Karpas-422 (cell line): ENCODE measurements at places on chromosomes 16 and 17.

- H3K36me3 ChIP-seq = no peaks in the 10 kb centered on the region
- no peak overlapping the region for H3K27ac ChIP-seq
- no peaks in the 10 kb centered on the region for H3K27me3 ChIP-seq
- DNase-seq = no peak
- H3K4me1 ChIP-seq = peaks cover 4% of the 10 kb centered on the region; the same call in 1 of the 2 replicates
These were observed 33.8 kb downstream of the EPN2 start for GRCh38 chr17:19270704-19271611.

DNA sequence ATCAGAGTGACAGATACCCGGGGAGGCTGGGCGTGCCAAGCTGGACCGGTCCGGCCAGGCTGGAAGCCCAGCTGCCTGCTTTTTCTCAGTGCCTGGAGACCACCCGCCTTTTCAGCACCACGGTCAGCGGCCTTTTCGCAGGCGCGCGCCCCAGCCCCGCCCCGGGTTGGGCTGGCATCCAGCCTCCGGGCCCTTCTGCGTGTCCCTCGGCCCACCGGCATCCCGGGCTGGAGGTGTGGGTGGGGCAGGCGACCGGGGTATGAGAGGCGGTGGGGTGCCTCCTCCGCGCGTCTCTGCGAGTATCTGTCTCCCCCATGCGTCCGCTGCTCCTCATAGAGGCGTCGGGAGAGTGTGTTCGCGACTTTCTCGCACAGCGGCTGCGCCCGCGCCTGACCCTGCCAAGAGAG, 102.5 kb downstream of the MRM1 start:
- DNase-seq = peak; percentile 60
- no peak overlapping the region for H3K4me3 ChIP-seq
- no peaks in the 10 kb centered on the region for H3K4me1 ChIP-seq
- no peaks in the 10 kb centered on the region for H3K36me3 ChIP-seq
- no peak overlapping the region for H3K27ac ChIP-seq

DNA sequence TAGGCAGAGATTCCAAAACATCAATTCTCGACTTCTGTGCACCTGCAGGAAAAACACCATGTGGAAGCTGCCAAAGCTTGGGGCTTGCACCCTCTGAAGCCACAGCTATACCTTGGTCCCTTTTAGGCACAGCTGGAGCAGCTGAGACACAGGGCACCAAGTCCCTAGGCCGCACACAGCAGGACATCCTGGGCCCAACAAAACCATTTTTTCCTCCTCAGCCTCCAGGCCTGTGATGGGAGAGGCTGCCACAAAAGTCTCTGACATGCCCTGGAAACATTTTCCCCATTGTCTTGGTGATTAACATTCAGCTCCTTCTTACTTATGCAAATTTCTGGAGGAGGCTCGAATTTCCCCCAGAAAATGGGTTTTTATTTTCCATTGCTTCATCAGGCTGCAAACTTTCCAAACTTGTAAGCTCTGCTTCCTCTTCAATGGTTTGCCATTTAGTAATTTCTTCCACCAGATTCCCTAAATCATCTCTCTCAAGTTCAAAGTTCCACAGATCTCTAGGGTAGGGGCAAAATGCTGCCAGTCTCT, 24.3 kb upstream of the COL1A1 start:
- H3K4me1 ChIP-seq = no peaks in the 10 kb centered on the region
- H3K4me3 ChIP-seq = no peak overlapping the region
- no peak for DNase-seq
- H3K27ac ChIP-seq = no peak overlapping the region
- no peaks in the 10 kb centered on the region for H3K36me3 ChIP-seq

DNA sequence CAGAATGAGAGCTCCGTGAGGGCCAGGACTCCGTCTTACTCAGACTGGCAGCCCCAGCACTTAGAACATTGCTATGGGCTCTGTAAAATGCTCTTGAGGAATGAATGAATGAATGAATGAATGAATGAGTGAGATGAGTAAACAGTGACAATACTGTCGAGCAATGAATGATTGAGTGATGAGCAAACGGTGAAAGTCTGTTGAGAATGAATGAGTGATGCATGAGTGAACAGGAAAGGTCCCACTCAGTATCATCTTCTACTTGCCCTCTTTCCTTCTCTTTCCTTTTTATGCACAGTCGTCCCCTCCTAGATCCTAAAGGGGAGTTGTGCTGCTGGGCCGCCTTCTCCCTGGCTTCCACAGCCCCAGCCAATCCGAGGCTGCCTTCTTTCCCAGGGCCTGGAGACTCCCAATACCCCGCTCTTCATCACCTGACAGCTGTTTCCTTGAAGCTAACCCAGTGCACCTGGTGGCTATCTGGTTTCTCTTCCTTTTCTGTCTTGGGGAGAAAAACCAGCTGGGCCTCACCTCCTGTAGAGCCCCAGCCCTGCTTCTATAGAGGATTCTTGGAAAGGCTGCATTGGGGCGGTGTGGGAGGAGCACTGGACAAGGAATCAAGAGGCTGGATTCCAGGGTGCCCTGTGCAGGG, 32.7 kb upstream of the CACNG1 start:
- H3K4me1 ChIP-seq = no peaks in the 10 kb centered on the region
- no peak overlapping the region for H3K4me3 ChIP-seq
- peak; percentile 43 for DNase-seq
- no peaks in the 10 kb centered on the region for H3K36me3 ChIP-seq
- 0 out of 2 replicates have a peak, but pooled peaks cover 3% of the 10 kb centered on the region for H3K27me3 ChIP-seq

GRCh38 chr17:29458066-29458465, 67.9 kb downstream of the TAOK1 start:
- H3K27me3 ChIP-seq = no peaks in the 10 kb centered on the region
- H3K27ac ChIP-seq = no peak overlapping the region
- peaks cover 20% of the 10 kb centered on the region for H3K4me1 ChIP-seq
- no peak overlapping the region for H3K4me3 ChIP-seq

GRCh38 chr17:29524692-29525091, 42.1 kb downstream of the ABHD15 start:
- H3K27ac ChIP-seq = no peak overlapping the region
- no peak overlapping the region for H3K4me3 ChIP-seq
- no peaks in the 10 kb centered on the region for H3K27me3 ChIP-seq
- peaks cover 17% of the 10 kb centered on the region; the same call in 1 of the 2 replicates for H3K36me3 ChIP-seq

DNA sequence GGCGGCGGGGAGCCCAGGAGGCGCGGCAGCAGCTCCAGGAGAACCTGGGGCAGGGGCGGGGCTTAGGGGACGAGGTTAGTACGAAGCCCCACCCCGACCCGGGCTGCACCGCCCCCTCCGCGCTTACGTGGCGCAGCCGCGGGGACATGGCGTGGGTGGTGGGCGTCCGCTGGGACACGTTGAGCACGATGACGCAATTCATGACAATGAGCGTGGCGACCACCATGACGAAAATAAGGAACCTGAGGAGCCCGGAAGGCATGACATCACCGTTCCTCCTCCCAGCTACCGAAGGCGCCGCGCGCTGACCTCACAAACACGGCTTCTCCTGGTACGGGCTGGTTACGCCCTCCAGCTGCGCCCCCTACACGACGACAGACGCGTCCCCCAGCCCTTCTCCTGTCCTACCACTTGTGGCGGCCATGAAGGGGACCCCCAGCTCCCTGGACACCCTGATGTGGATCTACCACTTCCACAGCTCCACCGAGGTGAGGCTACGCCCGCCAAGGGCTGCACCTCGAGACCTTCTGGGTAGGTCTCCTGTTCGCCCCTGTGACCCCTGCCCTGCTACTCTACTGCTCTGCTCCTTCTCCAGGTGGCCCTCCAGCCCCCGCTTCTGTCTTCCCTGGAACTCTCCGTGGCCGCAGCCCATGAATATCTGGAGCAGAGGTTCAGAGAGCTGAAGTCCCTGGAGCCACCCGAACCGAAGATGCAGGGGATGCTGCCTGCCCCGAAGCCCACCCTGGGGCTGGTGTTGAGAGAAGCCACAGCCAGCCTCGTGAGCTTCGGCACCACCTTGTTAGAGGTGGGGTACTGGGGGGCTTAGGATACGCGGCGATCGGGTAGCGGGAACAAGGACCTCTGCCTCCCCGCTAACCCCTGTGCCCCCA, at the start of gene C17orf107:
C17orf107 (plus strand) TSS at position 196 of the 890 bp plus-strand sequence; CDS start at position 423, 227 bp downstream.
- peaks cover 8% of the 10 kb centered on the region for H3K4me1 ChIP-seq
- no peaks in the 10 kb centered on the region for H3K27me3 ChIP-seq
- H3K27ac ChIP-seq = no peak within 1 kb of the TSS
- H3K4me3 ChIP-seq = no peak within 1 kb of the TSS
- no peak for DNase-seq
- H3K36me3 ChIP-seq = no peaks in the 10 kb centered on the region; the same call in 1 of the 2 replicates

GRCh38 chr16:25546791-25547190, 145.0 kb upstream of the HS3ST4 start:
- H3K27ac ChIP-seq = no peak overlapping the region
- no peaks in the 10 kb centered on the region for H3K27me3 ChIP-seq
- no peaks in the 10 kb centered on the region for H3K36me3 ChIP-seq

DNA sequence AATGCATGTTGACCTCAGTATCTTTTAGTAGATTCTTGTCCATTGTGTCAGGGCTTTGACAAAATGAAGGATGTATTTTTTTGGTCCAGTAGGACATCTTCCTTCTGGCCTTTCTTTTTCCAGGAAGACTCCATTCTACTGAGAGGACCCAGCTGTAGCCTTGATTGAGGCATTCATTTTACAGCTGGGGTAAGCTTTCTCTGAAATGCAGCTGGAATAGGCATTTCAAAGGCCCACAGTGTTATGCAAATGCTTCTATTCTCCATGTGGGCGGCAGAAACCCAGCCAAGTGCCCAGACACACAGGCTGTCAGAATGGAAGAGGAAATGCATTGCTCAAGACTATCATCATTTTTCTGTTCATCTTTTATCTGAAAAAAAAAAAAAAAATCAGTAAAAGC, 629.0 kb upstream of the CDH8 start:
- DNase-seq = no peak
- H3K4me1 ChIP-seq = no peaks in the 10 kb centered on the region
- no peaks in the 10 kb centered on the region for H3K36me3 ChIP-seq
- H3K27ac ChIP-seq = no peak overlapping the region
- H3K4me3 ChIP-seq = no peak overlapping the region

DNA sequence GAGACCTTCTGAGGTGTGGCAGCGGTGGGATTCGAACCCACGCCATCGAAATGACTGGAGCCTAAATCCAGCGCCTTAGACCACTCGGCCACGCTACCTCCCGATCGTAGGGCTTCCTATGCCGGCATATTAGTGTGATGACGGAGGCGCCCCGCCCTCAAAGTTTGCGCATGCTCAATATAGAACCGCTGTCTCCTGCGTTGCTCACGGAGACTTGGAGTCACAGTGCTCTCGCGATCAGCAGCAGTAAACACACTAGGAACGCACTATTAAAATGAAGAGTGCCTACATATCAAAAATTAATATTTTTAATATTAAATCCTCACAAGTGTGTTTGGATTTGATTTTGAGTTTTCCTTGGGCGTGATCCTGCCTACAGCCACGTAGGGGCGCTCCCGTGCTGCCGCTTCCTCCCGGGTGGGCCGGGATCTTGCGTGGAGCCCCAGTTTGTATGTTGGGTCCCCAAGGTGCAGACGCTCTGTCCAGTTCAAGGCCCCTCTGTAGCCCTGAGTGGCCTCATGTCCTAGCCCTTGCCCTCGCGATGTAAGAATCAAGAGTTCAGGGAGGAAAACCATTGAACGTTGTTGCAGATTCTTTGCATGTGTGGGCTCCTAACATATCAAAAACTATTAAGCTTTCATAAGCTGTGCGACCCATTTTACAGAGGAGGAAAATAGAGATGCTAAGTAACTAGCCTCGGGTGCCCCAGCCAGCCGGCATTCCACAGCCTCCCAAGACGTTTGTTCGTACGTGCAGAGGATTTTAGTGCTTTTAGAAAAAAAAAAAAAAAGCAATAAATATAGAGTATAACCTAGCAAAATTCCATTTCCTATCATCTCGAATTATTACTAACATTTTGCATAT, 10.2 kb upstream of the EEF2K start:
- peaks cover 42% of the 10 kb centered on the region for H3K4me1 ChIP-seq
- peak overlapping the region; percentile 82 for H3K4me3 ChIP-seq
- H3K27ac ChIP-seq = no peak overlapping the region
- peak; percentile 95 for DNase-seq

DNA sequence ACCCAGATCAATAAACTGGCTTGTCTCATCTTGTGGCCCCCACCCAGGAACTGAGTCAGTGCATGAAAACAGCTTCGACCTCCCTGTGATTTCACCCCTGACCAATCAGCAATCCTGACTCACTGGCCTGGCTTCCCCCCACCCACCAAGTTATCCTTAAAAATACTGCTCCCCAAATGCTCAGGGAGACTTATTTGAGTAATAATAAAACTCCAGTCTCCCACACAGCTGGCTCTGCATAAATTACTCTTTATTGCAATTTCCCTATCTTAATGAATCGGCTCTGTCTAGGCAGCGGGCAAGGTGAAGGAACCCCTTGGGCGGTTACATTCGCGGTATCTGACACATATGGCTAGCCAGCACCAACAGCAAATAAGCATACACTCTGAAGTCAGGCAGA, 9.8 kb upstream of the RABEP1 start:
- no peak overlapping the region for H3K27ac ChIP-seq
- no peaks in the 10 kb centered on the region for H3K4me1 ChIP-seq
- no peak for DNase-seq
- no peaks in the 10 kb centered on the region for H3K36me3 ChIP-seq
- no peaks in the 10 kb centered on the region for H3K27me3 ChIP-seq

GRCh38 chr17:6591599-6592158, 35.3 kb upstream of the PITPNM3 start:
- H3K36me3 ChIP-seq = peaks cover 59% of the 10 kb centered on the region
- DNase-seq = no peak
- no peaks in the 10 kb centered on the region for H3K4me1 ChIP-seq
- H3K27me3 ChIP-seq = no peaks in the 10 kb centered on the region
- H3K4me3 ChIP-seq = no peak overlapping the region

DNA sequence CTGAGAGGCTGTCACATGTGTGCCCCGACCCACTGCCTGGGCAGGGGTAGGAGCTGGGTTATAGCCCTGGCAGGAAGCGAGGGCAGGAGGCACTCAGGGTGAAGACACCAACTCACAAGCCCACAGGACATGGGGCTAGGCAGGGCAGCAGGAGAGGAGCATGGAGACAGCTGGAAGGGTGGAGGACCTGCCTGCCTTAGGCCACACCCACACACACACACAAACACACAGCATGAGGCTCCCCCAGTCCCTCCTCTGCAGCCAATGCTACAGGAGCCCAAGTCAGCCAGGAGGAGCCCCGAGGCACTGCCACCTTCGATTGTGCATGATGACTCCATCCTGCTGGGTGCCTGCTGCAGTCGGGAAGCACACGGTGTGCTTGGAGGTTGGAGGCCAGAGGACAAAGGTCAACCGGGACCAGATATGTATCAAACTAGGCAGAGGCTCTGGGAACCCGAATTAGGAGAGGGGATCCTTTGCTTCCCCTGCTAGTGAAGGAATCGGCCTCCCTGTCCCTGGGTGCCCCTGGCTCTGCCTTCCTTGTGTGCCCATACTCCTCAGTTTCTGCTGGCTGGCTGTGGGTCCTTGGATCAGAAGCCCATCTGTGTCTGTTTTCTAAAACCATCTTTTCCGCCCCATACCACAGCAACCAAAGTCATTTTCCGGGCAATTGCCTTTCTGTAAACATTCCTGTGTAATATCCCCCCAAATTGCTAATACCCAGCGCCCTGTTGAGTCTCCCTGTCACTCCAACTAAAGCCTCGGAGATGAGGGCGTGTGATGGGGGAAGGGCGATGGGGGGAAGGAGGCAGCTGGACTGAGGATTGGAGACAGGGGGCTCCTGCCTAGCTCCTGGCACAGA, 20.5 kb downstream of the SRCIN1 start:
- no peak for DNase-seq
- H3K27me3 ChIP-seq = no peaks in the 10 kb centered on the region
- no peak overlapping the region for H3K27ac ChIP-seq
- no peak overlapping the region for H3K4me3 ChIP-seq
